CD8-positive, alpha-beta memory T cell (primary cell): ENCODE measurements at places on chromosomes 16 and 17.

- DNase-seq, result no peak
Observed at GRCh38 chr16:84502075-84502474, 2.4 kb downstream of the MEAK7 start.

DNA sequence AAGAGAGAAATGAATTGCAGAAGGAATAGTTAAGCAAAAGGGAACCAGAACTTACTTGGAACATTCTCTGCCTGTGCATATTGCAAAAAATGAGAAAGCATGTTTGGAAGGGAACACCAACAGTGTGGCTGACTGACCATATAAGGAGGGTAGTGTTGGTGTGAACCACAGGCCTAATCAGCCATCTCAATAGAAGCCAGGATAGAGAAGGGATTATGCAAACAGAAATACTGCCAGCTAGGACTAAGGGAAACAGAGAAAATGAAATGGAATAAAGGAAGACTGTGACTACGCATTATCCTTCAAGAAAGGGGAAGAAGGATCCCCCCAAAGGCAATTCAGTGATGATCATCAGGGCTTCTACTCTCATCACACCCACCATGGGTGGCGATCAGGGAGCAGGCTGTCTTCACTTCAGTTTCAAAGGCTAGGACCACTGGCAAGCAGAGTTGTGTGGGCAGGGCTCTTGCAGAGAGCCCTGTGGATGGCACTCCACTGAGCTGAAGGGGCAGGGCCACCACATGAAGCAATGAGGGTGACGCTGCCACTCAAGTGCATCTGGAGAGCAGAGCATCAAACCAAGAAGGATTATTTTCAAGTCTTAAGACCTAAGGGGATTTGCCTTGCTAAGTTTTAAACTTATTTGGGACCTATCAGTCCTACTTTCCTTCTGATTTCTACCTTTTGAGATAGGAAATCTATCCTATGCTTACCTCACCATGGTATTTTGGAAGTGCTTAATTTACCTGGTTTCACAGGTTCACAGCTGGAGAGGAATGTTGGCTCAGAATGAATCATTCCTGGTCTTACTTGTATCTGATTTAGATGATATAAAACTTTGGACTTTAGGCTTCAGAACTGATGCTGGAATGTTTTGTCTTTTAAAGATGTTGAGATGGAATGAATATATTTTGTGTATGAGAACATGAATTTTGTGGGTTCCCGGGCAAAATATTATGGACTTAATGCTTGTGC, 140.5 kb downstream of the SSH2 start:
- no peak for DNase-seq

- peak; percentile 52 for DNase-seq
Observed at GRCh38 chr16:79093554-79093967, 507.0 kb downstream of the MAF start.

DNA sequence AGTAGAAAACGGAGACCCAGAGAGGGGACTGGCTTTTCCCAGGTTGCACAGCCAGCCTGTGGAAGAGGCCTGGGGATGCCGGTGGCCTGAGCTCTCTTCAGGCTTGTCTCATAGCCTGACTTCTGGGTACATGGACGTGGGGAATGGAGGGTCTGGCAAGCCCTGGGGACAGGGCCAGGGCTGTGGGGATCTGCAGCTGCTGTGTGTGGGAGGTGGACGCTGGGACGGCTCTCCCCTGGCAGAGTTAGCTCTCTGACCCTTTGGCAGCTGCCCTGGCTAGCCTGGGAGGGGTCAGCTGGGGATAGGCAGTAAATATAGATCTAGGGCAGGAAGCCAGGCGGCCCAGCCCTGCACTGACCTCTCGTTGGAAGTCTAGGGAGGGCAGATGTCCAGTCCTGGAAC, 20.5 kb downstream of the SLC4A1 start:
- DNase-seq, result no peak

- no peak for DNase-seq
Observed at GRCh38 chr16:65200857-65201256, 79.0 kb upstream of the CDH11 start.

- no peak for DNase-seq
Observed at GRCh38 chr16:825341-826061, 25.0 kb upstream of the GNG13 start.

GRCh38 chr16:67158637-67159600, 790 bp downstream of the TRADD start:
- DNase-seq, result peak; percentile 78

DNA sequence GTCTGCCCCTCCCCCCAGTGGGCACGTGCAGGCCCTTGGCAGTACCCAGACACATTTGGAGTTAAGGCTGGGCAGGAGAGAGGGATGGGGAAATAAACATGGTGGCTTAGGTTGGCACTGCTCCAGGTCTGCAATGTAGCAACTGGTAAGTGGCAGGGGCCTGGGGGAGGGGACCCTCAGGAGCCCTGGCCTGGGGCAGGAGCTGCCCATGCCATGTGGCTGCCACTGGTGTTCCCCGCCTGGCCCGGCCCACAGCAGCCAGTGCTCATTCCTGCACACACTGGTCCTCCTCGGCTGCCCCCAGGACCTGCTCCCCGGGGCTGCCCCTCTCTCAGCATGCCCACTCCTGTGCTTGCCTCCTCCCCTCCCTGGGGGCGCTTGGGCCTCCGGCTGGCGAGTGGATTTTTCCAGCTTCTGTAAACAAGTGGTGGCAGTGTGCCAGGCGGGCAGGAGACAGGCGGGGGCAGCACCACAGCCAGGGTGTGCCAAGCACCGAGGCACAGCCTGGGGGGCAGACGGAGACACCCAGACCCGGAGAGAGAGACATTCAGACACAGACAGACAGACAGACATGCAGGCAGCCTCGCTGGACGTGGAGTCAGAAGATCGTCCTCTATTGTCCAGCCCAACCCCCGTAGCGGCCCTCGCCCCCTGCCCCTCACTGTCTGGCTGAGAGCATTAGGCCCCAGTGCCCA, 9.4 kb downstream of the THRA start:
- DNase-seq, result no peak

DNA sequence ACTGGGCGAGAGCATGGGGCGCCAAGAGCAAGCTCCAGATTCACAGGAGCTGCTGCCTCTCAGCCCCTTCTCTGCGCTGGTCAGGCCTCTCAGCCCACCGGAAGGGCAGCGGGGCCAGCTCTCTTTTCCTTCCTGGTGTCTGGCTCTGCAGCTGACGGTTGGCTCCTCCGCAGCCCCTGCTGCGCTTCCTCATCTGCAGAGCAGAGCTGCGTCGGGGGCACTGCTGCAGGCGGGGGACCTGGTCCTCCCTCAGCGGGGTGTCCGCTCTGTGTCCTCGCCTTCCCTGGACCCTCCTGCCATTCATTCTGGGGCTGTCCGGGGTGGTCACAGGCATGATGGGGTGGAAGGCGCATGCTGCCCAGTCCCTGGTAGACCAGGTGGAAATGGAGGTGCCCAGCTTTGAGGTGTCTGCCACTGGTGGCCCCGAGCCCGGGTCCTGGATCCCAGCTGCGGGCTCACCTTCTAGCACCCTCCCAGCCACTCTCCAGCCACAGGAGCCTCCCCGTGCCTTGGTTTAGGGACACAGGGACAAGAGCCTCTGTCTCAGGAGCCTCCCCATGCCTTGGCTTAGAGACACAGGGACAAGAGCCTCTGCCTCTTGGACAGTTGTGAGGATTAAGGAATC, 84.8 kb downstream of the IRF8 start:
- DNase-seq, result no peak
